ENCODE measurements at places on chromosomes 12 and 14. TPM values are rescaled to one million over a fixed set of nuclear protein-coding genes. Genes with fewer than 3 reads are reported as not detected.

POU6F1 gene
- 2.0 TPM for total RNA-seq

MYH6 gene
- not detected for total RNA-seq

OASL gene
- 1.2 TPM for total RNA-seq

PLBD1 gene
- total RNA-seq, result not detected

FAM90A1 gene
- 0.61 TPM for total RNA-seq

DIO3 gene
- total RNA-seq, result not detected

ADAM21 gene
- 0.04 TPM for total RNA-seq

SLC25A21 gene
- 0.82 TPM for total RNA-seq

SSTR1 gene
- total RNA-seq, result not detected

ERBB3 gene
- total RNA-seq, result 156 TPM

A2ML1 gene
- not detected for total RNA-seq

JPH4 gene
- total RNA-seq, result not detected

POLR3B gene
- 25.0 TPM for total RNA-seq

EAPP gene
- 39.9 TPM for total RNA-seq

Data from A375 (cell line).